HS-5 (cell line): ENCODE measurements at places on chromosomes 4 and X.
A peak's percentile ranks its signal among the peaks of the same experiment; 100 is the strongest.

GRCh38 chr4:37599092-37599790 is 86.9 kb downstream of the RELL1 start:
- DNase-seq, result no peak

DNA sequence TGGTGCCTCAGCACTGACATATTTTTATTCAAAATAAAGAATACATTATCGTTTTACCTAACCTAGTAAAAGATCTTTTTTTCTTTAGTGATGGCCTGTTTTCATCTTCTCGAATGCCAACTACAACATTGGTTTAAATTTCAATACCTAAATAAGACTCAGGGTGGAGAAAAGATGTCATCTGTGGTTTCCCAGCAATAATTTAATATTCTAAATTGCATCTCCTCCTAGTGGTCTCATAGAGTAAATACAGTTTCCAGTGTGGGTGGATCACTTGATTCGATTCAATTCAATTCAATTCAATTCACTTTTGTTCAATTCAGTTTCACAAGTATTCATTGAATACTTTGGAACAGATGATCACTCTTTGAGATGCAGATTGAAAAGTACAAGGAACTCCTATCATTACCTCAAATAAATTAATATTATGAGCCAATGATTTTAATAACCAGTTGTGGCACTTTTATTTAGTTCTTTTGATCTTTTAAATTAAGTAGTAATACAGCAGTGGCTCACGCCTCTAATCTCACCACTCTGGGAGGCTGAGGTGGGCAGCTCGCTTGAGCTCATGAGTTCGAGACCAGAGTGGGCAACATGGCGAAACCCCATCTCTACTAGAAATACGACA is 427.2 kb downstream of the FAT4 start:
- DNase-seq, result no peak

- no peak for DNase-seq
Measured at GRCh38 chr4:36165631-36166005, 78.7 kb downstream of the ARAP2 start.

DNA sequence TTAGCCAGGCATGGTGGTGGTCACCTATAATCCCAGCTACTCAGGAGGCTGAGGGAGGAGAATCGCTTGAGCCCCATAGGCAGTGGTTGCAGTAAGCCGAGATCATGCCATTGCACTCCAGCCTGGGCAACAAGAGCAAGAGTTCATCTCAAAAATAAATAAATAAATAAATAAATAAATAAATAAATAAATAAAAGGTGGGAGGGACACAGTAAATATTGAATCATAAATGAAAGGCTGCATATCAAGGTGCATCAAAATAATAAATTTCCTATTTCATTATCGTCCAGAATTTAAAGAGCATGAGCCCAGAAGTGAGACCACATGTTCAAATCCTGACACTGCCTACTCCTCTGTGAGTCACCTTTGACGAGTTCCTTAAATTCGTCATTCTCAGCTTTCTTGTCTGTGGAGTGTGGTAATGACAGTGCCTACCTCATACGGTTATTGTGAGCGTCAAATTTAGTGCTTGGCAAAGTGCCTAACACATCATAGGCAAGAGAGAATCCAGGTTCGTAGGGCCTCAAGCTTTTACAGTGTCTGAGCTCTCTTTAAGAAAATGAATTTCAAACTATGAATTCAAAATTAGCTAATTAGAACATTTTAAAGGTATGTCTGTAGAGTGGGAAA is 49.9 kb downstream of the IL15 start:
- DNase-seq, result peak; percentile 54

DNA sequence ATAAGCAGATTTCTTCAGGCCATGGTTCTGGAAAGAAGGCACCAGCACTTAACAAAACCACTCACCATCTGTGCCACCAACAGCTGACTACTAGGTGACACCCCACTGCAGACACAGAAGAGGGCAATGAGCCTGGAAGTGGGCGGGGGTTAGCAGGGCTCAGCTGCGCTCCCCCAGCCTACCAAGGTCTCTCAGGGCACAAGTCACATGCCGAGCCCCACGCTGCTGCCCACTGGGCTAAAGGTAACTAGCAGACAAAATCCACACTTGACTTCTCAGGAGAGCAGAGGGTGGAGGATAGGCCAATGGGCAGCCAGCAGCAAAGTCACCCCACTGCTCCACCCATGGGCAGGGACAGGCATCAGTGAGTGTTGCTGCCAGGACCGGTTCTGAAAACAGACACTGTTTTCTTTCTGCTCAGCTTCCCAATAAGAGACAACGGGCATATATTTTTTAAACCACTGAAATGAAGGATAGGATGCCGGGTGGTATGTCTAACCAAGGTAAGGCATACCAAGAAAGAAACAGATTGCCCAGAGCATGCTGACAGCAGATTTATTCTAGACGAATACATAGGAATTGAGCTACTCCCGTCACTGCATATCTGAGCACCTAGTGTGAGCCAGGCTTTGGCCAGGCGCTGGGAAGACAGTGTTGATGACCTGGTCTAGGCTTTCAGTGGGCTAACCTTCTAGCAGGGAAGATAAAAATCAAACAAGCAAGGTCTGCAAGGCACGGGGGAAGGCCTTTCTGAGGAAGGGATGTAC is 20.1 kb downstream of the ACSL1 start:
- DNase-seq, result no peak

GRCh38 chr4:27049239-27049829 is 188.7 kb downstream of the STIM2 start:
- no peak for DNase-seq

GRCh38 chr4:174255786-174256185 is 27.7 kb downstream of the FBXO8 start:
- no peak for DNase-seq

DNA sequence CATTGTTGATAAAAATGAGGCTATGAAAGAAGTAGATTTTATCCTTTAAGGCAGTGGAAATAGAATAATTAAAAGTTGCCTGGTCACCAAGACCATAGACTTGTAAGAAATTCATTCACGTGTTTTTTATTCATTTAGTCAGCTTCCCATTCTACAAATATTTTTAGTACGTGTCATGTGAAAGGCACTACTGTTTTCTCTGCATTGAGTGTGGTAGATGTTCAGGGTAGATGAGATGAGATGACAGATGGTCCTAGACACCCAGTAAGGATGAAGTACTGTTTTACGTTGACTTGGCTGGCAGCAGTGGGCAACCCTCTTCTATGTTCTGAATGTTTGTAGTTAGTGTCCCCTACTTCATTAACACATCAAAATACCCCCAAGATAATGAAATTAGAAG is 228.1 kb downstream of the ARHGAP24 start:
- DNase-seq, result no peak

DNA sequence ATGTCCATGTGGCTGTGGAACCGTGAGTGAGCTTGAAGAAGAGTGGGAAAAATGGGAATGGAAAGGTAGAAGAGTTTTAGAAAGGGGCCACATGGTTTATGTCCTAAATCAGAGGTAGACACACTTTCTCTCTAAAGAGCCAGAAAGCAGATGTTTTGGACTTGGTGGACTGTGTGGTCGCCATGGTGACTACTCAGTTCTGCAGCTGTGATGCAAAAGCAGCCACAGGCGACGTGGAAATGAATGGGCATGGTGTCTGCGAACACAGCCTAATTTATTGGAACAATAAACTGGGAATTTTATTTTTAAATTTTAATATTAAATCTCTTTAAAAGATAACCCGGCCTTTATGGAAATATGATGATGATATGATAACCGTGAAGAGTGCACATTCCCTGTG is 386.0 kb upstream of the FAT1 start:
- no peak for DNase-seq

GRCh38 chr4:89171176-89171805 is 60.0 kb downstream of the TIGD2 start:
- DNase-seq, result no peak

GRCh38 chrX:65601530-65602220 is 65.8 kb upstream of the MSN start:
- DNase-seq, result no peak

- DNase-seq, result no peak
Measured at GRCh38 chrX:38660395-38661102, 99.2 kb downstream of the TSPAN7 start.

GRCh38 chrX:47129899-47130358 is 14.6 kb downstream of the NDUFB11 start:
- DNase-seq, result no peak

DNA sequence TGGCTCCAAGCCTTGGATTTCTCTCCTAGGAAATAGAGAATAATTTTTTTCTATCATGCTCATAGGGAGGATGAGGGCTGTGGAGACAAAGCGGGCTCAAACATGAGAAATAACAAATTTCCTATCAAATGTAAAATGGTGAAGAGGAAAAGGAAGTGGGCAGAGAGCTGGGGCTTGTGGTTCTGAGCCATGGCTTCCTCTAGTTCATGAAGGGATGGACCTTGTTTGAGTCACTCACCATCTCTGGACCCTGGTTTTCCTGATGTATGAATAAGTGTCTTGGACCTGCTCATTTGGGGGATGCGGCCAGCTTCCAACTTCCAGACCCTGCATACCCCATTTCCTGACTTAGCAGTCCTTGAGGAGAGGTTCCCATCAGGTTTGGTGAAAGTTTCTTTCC is 63.0 kb downstream of the MSX1 start:
- no peak for DNase-seq

DNA sequence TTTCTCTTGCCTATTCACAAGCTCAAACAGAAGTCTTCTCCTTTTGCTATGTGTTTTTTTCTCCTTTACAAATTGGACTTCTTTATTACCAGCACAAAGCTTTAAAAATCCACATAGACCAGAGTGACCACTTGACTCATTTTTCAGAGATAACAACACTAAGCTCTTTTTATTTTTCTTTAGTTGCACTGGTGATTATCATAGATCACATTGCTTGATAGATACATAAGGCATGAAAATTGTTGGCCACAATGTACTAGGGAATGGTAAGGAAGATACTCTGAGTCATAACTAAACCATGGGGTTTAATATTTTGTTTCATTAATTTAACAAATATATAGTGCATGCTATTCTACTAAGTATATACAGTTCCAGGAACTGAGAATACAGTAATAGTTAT is 159.0 kb downstream of the GASK1B start:
- no peak for DNase-seq

DNA sequence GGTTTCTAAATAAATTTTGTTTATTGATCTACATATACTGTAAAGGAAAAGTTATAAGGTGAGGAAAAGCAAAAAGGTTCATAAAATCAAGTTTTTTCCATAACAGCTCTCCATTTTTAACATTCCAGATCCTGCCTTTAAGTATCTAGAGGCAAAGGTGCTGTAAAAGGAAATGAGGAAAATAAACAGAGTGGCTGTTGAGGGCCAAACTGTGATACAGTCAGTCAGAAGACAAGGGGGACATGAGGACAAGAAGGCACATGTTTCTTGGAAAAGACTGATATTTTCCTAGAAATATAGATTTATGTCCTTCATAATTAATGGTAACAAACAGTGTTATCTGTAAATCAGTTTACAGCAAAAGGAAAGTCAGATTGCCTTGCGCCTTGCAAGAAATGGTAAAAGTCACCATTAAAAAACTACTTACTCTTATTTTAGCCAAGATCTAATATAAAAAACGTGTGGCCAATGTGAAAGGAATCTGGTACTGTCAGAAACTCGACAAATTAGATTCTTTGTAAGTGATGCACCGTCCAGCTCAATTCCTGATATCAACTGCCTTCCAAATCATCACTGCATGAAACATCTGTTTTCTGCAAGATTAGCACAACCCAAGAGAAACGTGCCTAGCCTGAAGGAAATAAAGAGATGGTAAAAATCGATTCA is 34.0 kb upstream of the VEGFD start:
- DNase-seq, result no peak

DNA sequence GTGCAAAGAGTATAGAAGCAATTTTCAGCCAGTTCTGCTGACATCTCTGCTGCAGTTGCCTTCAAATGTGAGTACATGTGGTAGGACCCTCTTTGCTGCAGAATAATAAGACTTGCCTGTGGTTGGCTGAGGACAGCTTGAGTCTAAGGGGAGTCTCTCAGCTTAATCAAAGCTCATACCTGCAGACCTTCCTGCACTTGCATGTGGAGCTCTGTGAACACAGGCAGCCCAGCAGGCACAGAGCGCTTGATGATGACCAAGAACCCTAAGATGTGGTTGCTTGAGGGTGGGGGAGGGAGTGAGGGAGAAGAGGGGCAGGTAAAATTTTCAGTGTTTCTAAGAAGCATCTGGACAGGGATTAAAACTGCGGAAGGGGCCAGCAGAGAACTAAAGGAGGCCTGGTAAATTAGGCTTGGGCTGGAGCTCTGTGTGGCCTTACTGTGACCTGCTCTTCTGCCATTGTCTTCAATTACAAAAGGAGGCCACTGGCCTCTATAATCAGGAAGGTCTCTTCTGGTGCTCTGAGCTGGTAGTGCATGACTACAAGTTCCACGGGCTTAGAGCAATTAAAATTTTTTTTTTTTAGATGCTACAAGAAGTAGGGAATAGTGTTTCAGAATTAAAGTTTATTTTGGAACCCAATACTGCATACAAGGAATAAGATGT is 59.9 kb upstream of the CHRNA9 start:
- DNase-seq, result no peak

- DNase-seq, result no peak
Measured at GRCh38 chr4:185202984-185203485, 765 bp downstream of the CFAP97 start.

GRCh38 chr4:20195071-20195885 is 56.4 kb upstream of the SLIT2 start:
- peak; percentile 86 for DNase-seq

DNA sequence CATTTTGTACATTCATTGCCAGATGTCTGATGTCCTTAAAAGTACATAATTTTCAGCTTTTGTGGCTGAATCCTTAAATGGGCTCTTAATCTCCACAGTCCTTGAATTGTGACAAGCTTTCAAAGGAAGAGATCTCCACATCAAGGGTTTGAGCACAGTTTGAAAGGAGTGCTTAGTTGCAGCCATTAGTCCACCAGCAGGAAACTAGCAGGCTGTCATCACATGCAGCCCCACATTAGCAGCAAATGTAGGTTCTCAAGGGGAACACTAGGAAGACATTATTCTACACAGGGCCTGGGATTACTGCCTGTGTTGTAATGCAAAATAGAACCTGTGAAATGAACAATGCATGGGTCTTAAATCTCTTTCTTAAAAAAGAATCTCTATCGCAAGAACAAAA is 173.2 kb downstream of the CBLL2 start:
- DNase-seq, result no peak

DNA sequence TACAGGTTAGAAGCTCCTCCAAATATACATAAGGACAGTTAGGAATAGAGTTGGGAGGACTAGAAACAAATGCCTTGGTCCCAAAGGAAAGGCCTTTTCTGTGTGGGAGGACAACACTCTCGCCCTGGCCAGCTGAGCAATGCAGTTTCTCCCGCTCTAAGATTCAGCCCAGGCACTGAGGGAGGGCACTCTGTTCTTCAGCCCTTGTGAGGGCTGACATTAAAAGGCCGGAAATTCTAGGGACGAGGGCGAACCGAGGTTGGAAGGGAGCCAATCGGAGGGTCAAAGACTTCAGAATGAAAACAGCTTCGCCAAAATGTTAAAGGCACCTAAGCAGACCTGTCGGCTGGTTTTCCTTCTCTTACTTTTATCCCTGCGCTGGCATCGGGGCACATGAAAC is 2.9 kb upstream of the PTCHD1 start:
- DNase-seq, result no peak

DNA sequence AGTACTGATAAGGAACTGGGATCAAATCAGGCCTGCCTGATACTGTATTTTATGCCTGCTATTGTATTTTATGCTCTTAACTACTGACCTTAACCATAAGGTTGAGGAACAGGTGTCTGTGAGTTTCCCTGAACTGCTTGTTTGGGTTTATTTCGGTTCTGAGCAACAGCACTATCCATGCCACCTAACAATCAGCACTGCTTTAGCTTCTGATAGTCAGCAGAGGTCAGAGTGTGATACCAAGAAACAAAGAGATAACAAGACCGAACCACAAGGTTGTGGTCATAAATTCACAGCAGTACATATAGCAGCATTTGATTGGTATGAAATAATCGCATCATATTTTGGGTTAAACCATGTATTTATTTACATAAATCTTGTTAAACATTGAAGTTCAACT is 362.2 kb downstream of the FGF13 start:
- no peak for DNase-seq
